ENCODE measurements at places on chromosomes 1 and 21. TPM values are rescaled to one million over a fixed set of nuclear protein-coding genes. Genes with fewer than 3 reads are reported as not detected.

Gene KCNQ4
- 1.2 TPM for total RNA-seq

Gene TDRD5
- total RNA-seq: 2.9 TPM

- DNase-seq: no peak
Observed at GRCh38 chr1:97350241-97350640, 570.6 kb downstream of the DPYD start.

Gene FCGR2B
- 0.41 TPM for total RNA-seq

Gene SPATA46
- not detected for total RNA-seq

Gene NR1I3
- not detected for total RNA-seq

GRCh38 chr1:192866241-192866868 lies 57.5 kb downstream of the RGS2 start:
- DNase-seq: no peak

DNA sequence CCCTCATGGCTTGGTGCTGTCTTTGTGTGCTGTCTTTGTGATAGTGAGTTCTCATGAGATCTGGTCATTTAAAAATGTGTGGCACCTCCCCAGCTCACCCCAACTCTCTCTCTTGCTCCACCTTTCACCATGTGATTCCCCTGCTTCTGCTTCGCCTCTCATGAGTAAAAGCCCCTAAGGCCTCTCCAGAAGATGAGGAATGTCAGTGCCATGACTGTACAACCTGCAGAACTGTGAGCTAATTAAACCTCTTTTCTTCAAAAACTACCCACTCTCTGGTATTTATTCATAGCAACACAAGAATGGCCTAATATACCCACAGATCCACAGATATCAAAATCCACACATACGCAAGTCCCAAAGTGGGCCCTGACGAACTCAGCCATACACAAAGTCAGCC lies 88.9 kb upstream of the PPP2R5A start:
- no peak for DNase-seq

Gene RGS1
- total RNA-seq: 6.5 TPM

Gene DNAJC28
- 6.5 TPM for total RNA-seq

- no peak for DNase-seq
Observed at GRCh38 chr1:31785020-31785946, 21.1 kb upstream of the ADGRB2 start.
